ENCODE measurements at places on chromosomes 16 and 17.

DNA sequence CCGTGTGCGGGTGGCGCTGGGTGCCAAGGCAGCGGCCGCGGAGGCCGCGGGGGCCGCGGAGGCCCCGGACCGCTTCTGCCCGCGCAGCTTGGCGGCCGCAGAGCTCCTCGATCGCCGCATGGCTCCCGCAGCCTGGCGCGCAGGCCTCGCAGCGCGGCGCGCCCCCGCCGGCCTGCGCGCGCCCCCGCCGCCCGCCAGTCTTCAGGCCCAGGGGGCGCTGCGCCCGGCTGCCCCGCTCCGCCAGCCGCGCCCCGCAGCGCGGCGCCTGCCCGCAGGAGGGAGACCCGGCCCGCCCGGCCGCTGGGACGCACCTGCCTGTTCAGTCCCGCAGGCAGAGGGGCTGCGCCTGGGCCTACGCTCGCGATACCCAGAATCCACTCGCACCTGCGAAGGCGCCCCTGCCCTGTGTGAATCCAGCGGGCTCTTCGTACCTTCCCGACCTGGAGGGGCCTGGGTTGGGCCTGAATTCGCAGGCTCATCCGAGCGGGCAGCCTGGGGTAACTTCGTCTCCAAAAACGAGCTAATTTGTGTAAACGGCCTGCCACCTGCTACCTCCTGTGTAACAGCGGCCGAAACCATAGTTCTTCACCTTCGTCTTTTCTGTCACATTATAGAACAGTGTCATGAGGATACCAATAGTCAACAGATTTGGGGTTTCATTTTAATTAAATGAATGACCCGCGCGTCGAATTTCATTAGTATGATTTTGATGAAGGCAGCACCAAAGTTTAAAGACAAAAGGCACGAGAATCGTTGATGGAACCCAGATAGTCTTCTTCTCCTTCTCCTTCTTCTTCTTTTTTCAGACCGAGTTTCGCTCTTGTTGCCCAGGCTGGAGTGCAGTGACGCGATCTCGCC is at the start of gene CENPV:
Gene CENPV (minus strand): TSS at position 153 of the 858 bp plus-strand sequence. CDS start 33 bp downstream, at position 120.
- peak; percentile 77 for DNase-seq

DNA sequence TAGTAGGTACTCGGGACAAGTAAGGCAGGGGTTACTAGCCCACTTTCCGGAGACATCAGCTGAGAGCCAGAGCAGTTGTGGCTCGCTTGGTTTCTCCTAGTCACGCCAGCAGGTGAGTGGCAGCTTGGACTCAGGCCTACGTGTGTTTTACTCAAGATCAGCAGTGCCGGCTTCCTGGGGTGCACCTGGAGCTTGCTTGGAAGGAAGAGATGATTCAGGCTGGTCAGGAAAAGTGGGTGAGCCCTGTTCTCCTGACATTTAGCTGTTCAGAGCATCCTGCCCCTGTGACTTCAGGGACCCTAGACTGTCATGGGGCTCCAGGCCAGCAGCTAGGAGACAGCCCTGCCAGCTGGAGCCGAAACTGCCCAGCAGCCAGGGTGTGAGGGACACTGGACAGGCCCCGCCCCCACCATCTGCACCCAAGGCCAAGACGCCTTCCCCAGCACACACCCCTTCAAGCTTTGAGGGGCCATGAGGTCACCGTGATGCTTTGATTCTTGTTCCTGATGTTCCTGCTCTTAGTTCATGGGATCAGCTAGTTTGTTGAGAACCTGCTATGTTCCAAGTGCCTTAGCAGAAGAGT is 238.0 kb upstream of the CIBAR2 start:
- DNase-seq: no peak

GRCh38 chr16:73877150-73877549 is 419.5 kb upstream of the PSMD7 start:
- DNase-seq: no peak

GRCh38 chr16:11010575-11011221 is 66.3 kb downstream of the CLEC16A start:
- no peak for DNase-seq

DNA sequence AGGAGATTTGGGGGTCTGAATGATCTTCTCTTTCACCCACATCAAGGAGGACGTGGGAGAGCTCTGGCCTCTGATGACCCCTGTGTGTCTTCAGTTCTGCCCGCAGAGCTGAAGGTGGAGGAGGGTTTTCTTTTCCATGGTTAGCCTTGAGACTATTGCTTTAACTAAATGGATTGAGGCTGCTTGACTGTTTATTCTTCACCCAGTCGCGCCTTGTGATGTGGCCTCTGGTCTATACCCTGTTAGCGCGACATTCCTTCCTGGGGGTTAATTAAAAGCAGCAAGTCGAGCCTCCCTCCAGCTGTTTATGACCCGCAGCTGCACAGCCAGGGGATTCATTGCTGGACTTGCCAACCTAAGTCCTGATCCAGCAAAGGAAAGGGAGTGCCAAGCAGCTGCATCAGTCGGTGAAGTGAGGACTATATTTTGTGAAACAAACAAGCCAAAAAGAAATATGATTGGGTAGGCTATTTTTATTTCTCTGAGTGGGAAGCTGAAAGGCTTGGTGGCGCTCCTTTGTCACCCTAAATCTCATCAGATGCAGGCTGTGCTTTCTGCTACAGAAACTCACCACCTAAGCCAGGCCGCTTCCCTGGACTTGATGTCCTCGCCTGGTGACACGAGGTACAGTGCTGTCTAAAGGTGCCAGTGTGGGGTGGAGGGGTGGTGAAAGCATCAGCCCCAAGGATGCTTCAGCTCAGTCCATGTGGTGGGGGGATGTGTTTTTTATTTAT is 11.0 kb upstream of the SEC14L1 start:
- no peak for DNase-seq

GRCh38 chr16:54407596-54407995 is 121.0 kb upstream of the IRX3 start:
- DNase-seq: no peak

DNA sequence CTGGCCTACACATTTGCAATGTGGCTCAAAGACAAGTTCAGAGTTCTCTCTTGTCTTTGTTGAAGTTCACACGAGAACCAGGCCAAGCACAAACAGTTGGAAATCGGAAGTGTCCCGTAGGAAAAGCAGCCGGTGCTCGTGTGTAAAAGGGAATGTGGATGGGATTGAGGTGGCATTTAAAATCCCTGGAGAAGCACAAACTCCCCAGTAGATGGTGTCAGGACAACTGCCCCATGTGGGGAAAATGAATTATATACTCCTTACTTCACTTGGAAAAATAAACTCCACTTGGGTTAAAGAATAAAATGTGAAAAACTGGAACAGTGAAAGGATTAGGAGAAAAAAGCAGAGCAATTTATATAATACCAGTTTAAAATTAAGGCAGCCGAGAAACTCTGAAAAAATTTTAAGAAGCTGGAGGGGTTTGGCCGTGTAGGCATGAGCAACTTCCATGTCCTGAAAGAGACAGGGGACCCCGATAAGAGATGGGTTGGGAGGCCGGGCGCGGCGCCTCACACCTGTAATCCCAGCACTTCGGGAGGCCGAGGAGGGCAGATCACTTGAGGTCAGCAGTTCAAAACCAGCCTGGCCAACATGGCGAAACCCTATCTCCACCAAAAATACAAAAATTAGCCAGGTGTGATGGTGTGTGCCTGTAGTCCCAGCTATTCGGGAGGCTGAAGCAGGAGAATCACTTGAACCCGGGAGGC is 28.1 kb downstream of the CBFA2T3 start:
- no peak for DNase-seq

GRCh38 chr16:28837672-28838557 is 8.2 kb downstream of the TUFM start:
- no peak for DNase-seq

DNA sequence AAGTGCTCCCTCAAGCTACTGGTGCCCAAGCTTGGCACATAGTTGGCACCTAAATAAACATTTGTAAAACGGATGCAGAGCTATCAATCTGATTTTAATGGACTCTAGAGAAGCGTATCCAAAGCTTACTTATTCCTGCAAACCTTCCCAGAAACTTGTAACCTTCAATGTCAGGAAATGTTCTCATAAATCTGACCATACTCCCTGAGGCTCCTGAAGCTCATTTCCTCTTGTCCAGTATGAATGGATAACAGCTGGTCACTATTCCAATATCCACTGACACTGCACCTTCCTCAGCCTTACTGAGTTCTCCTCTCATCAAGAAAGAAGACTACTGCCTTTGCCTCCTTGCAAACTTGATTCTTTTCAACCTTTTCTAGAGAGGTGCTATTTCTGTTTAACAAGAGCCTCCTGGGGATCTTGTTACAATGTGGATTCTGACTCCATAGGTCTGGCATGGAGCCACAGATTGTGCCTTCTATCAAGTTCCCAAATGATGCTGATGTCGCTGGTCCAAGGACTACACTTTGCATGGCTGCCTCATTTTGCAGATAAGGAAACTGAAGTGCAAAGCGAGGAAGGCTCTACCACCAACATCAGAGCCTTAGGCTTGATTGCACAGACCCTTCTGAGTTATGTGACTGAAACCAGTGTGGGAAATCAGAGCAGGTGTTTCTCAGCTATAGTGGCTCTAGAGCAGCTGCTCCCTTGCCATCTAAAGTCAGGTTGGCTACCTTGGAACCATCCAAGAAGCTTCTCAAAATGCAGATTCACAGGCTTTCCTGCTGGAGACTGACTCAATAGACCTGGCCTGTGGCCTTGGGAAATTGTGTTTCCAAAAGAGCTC is 377.8 kb downstream of the SOX9 start:
- DNase-seq: no peak

- DNase-seq: no peak
These were observed 88.4 kb upstream of the ATF7IP2 start for GRCh38 chr16:10297341-10298006.

- DNase-seq: no peak
These were observed 12.3 kb upstream of the SLC38A8 start for GRCh38 chr16:84054916-84055315.

DNA sequence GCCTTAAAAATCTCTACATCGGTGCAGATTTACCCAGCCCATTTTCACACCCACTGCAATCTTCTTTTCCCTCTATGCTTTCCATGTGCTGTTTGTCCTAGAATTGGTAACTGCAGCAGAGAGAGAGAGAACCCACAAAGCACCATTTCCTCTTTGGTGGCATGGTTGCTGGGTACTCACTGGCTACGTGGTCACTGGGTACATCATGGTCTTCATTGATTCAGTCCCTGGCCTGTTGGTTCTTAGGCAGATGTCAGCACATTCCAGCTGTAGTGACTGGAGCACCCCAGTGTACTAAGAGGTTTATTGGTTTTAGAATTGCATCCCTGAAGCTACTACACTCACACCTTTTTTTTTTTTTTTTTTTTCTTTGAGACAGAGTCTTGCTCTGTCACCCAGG is 156.1 kb upstream of the CACNG5 start:
- DNase-seq: no peak

- no peak for DNase-seq
These were observed 29.9 kb downstream of the YPEL2 start for GRCh38 chr17:59361386-59361785.

DNA sequence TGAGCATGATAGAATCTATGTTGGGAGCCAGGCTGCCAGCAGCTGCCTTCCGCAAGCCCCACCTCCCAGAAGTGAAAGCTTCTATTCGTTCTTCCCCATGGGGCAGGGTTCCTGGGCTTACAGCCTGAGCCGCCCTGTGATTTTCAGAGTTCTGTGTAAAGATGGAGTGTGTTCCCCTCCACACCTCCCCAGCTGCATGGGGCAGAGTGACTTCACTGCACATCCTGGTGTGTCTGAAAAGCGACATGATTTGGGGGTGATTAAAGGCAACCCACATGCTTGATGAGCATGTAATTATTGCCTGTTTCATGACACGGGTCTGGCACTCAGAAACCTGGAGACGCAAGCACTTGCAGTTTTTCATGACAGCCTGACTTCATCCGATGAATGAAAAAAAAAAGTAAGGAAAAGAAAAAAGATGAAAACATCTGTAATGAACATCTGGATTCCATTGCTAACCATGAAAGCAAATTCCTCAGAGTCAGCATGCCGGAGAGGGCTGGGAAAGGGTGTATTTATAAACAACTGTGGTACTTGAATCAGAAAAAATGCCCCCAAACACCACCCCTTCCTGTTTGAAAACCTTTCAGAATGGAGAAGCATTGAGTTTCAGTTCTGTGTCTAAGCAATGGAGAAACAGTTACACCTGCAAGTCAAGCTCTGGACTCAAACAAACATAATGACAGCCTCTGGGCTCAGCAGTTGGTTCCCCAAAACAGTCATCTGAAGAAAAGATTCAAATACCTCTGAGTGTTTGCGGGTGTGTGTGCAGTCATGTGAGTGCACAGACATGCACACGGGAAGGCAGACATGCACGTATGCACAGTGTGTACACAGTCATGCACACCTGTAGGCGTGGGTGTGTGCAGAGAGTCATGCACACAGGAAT is 266.0 kb downstream of the ENGASE start:
- no peak for DNase-seq

GRCh38 chr16:75385507-75386152 is 47.7 kb downstream of the CFDP1 start:
- no peak for DNase-seq

DNA sequence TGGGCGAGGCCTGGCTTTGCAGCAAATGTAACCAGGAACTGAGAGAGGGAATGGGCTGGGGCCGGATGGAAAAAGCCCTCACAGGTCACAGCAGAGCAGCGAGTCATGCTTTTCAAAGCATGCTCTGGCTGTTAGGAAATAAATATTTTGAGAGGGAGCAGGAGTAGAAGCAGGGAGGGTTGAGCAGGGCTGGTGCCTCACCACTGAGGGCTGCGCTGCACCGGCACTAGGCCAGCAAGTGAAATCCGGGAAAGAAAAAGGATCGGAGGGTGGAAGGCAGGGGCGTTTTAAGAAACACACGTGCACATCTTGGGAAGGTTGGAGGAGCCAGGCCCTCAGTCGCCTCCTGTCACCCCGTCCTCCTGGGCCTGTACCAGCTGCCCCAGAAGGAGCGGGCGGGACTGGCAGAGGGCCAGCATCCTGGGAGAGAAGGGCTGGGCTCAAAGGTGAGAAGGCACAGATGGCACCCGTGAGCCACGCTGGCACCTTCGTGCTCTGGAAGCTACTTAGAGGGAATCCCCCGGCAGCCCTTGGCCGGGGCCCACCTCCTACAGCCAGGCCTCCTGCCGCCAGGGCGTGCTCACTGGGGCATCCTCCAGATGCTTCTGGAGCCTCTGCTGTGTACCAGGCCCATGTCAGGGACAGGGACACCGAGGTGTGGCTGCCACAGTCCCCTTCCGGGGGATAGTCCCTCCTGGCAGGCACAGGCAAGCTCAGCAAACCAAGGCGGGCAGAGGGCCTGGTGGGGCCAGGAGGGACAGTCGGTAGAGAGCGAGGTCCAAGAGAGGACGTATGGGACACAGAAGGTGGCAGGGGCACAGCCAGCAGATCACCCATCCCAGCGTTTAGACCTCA is 71.5 kb upstream of the PLCG2 start:
- DNase-seq: no peak

DNA sequence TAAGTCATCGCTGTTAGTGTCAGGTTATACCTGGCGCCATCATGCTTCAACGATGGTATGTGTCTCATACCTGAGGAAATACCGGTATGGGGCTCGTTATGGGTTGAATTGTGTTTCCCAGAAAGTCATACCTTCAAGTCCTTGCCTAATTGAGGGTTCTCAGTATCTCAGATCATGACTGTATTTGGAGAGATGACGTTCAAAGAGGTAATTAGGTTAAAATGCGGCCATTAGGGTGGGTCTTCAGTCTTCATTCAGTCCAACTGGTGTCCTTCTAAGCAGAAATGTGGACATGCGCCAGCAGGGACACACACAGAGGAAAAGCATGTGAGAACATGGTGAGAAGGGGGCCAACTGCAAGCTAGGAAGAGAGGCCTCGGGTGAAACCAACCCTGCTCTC is 37.5 kb upstream of the XYLT1 start:
- DNase-seq: no peak

Measured in activated naive CD4-positive, alpha-beta T cell treated with anti-CD3 and anti-CD28 coated beads, Interleukin-2, amount 50 U/mL, for 72 hours (primary cell).